ENCODE measurements at places on chromosomes 5 and 9. TPM values are rescaled to one million over a fixed set of nuclear protein-coding genes. Genes with fewer than 3 reads are reported as not detected.
A peak's percentile ranks its signal among the peaks of the same experiment; 100 is the strongest.

GRCh38 chr9:129949821-129950220 is 93.2 kb downstream of the FNBP1 start:
- DNase-seq = no peak

GRCh38 chr9:135821116-135821515 is 86.2 kb downstream of the CAMSAP1 start:
- DNase-seq = no peak

GRCh38 chr5:33409435-33410170 is 31.2 kb upstream of the TARS1 start:
- no peak for DNase-seq

GRCh38 chr9:109198736-109199382 is 31.8 kb upstream of the FRRS1L start:
- no peak for DNase-seq

- DNase-seq = no peak
Observed at GRCh38 chr9:76921165-76921564, 15.3 kb upstream of the PRUNE2 start.

GRCh38 chr5:90037646-90038045 is 371.9 kb downstream of the CETN3 start:
- DNase-seq = no peak

GRCh38 chr9:133274236-133275104 is 531 bp downstream of the ABO start:
- DNase-seq = no peak

DNA sequence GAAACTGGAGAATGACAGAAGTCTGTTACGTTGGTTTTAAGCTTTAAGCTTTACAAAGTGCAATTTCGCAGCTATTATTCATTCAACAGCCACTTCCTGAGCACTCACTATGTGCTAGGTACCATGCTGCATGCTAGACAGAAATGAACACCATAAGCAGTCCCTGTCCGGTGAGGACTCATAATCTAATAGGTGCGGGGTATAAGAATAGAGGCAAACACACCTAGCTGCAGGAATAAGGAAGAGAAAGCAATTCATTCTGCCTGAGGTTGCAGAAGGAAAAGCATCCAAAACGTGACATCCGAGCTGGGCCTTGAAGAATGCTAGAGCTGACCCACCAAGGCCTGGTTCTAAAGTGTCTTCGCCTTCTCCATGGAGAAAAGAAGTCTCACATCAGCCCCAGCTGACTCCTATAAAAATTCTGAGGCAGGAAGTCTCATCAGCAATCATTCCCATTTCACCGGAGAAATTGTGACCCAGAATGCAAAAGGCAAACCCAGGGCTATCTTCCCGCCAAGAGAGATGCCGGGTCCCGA is 542 bp downstream of the FKBP15 start:
- DNase-seq = no peak

GRCh38 chr5:56202483-56202882 is 30.6 kb downstream of the ANKRD55 start:
- no peak for DNase-seq

GRCh38 chr9:123454361-123454760 is 98.4 kb downstream of the CRB2 start:
- DNase-seq = no peak

DNA sequence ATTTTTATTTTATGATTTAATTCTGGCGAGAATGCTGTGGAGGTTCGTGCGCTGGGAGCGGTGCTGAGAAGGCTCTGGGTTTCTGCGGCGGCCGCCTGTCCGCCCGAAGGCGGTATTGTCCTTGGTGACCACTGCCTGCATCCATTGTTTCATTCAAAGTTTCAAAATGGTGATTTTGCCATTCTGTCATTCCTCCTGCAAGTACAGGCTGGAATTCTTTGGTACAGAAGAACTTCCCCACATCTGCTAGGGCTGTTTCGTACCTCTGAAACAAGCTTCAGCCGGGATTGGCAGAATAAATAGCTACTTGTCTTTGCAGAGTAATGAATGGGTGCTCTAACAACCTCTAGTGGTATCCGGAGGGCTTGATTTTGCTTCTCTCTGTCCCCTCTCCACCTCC is 112.6 kb upstream of the CACNA1B start:
- DNase-seq = no peak

DNA sequence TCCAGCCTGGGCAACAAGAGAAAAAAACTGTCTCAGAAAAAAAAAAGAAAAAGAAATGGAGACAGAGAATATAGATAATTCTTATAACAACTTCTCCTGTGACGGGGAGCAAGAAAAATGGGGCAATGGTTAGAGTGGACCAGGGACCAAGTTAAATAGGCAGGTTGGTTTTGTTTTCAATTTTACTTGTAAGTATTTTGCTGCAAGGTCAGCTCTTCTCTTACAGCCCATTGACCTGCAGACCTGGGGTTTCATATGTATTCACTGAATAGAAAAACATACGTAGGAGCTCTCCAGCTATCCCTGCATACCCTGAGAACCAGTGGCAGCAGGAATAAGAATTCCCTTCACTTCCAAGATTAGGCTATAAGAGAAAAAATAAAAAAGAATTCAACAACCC is 29.2 kb upstream of the IL13 start:
- DNase-seq = no peak

GRCh38 chr5:174327317-174327864 is 281.9 kb downstream of the NSG2 start:
- peak; percentile 19 for DNase-seq

GRCh38 chr5:172721455-172722326 is 49.3 kb downstream of the DUSP1 start:
- DNase-seq = no peak

DNA sequence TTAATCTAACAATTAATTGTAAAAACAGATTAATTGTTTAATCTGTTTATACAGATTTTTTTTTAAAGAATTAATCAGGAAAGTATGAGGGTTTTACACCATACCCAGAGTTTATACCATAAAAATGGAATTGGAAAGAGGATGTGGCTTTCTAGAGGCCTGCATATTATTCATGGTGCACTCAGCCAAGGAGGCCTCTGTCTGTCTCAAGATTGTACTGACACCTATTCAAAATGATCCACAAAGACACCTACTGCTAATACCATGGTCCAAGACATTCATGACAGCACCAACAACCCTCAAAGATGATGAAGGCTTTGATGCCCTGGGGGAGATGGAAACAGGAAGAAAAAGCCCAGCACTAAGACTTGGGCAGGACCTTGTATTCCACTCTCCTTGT is 58.1 kb upstream of the MAST4 start:
- DNase-seq = no peak

GRCh38 chr5:130198927-130199326 is 294.7 kb downstream of the CHSY3 start:
- no peak for DNase-seq

DNA sequence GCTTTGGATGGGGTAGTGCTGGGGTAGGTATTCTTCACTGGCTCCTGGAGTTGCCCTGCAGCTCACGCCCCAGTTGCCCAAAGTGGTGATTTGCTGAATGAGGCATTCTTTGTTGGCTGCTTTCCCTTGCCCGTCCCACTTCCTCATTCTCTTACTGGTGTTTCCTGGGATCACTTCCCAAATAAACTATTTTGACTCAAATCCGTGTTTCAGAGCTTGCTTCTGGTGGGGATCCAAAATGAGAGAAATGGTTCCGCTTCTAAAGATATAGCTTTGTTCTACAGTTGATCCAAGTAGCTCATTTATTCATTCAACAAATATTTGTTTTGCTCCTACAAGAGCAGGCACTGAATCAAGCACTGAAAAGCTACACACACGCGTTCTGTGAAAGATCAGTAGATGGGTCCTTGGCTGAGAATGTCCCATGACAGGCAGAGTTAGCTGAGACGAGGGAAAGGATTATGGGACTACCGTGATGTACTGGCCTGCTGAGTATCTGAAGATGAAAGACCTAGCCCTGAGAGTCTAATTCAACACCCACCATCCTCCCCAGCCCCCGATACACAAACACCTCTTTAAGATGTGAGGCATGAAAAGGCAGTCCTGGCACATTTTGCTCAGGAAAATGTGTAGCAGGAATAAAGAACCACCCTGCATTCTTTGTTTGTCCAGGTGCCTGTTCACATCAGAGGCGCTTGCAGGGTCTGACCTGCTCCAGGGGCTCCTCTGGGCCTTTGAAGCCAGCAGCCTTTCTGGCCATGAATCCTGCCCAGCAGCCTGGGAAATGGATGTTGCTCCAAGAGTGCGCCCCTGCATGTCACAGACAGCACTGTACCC is 143.1 kb upstream of the RANBP3L start:
- DNase-seq = no peak

GRCh38 chr5:132445930-132446329 is 44.6 kb downstream of the IRF1 start:
- no peak for DNase-seq

- DNase-seq = no peak
Observed at GRCh38 chr5:115170134-115170928, 623 bp upstream of the TRIM36 start.

Gene PCDHGA5
- total RNA-seq = 0.58 TPM

- DNase-seq = no peak
Observed at GRCh38 chr5:122252319-122252718, 59.7 kb upstream of the SNCAIP start.

DNA sequence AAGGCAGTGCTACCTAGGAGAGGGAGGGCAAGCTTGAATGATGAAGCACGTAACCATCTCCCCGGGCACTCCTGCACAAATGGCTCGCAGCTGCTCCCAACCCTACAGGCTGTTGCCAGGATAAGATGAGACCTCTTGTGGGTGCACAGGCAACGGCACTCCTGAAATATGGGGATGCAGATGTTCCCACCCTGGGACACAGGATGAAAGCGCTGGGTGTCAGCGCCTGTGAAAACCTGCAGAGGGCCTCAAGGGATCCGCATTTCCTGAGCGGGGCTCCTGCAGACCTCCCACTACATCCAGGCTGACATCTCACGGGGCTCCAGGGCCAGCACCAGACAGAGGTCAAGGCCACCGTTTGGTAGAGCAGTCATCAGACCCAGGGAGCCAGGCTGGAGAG is 60.7 kb downstream of the SMIM23 start:
- no peak for DNase-seq

Gene BHMT2
- total RNA-seq = 3.7 TPM

- no peak for DNase-seq
Observed at GRCh38 chr5:167247816-167248215, 1043.6 kb upstream of the WWC1 start.

Gene ARL10
- total RNA-seq = 8.8 TPM

DNA sequence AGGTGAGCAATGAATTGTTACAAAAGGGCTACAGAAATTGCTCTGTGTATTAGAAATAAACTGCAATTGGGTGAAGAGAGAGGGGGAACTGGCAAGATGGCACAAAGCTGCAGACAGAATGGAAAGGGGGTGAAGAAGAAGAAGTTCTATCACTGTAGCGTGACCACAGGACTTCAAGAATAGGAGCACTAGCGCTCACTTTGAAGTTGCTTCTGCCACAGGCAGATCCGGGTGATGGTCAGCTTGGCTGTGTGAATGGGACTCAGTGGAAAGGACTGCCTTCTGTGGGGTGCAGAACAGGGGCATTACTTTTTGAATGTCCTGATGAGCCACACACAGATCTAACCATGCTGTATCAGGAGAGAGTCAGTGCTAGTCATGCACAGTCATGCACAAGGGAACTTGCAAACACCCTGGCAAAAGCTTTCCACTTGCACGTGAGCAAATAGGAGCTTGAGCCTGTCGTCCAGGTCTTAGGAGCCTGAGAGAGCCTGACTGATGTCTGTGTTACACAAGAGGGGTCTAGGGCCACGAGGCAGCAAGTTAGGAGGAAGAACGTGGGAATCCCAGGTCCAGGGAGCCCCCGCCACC is 16.3 kb downstream of the IL5 start:
- no peak for DNase-seq

Gene SLC44A1
- total RNA-seq = 16.5 TPM

GRCh38 chr9:107467416-107467815 is 22.2 kb downstream of the KLF4 start:
- no peak for DNase-seq

- no peak for DNase-seq
Observed at GRCh38 chr9:120395376-120395775, 184.6 kb downstream of the CDK5RAP2 start.

Gene SLC35D2
- total RNA-seq = 50.4 TPM

- no peak for DNase-seq
Observed at GRCh38 chr9:98329281-98329680, 73.8 kb upstream of the TBC1D2 start.

DNA sequence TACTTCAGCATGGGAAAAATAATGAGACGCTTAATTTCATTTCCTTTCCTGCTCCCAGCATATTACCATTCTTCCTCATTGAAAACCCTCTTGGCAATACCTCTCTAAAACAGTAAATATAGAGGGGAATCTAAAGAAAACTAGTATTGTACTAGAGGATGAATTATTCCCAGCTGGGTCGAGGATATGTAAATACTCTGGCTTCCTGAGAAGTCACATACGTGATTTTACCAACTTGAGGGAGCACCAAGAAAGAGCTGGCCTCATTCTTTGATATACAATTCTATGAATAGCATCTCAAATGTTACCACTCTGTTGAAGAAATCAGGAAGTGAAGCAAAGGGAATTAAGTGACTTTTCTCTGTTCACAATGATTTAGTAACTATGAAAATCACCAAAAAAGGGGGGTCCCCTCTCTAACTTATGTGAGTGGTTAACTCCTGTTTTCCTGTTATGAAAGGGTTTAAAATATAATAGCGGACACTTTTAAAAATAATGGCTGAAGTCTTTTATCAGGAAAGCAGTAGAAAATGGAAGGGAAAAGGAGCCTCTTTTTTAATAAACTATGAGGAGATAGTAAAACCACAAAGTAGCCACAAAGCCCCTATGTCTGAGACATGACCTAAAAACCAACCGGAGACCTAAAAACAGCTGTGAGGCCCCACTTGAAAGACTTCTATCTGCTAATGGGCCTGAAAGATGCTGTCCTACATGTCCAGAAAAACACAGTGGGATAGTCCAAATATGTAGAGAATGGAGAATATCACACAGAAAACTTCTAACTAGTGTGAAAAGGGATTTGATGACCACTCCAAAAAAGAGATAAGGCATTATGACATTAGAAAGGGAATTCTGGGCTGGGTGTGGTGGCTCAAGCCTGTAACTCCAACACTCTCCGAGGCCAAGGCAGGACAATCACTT is 42.6 kb downstream of the LPAR1 start:
- DNase-seq = no peak

Gene NIM1K
- total RNA-seq = 0.21 TPM

DNA sequence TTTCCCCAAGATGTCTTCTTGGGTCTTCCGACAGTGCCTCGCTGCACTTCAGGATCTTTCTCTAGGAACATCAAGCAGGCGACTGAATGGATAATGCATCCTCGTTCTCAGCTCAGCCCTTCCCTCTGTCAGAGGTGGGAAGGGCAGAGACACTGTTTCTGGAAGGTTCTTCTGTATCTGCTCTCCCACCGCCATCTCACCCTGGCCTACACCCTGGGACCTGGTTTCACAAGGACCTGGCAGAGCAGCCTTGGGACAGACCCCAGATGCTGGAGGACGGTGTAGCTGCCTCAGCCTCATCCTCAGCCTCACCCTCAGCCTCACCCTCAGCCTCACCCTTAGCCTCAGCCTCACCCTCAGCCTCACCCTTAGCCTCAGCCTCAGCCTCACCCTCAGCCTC is 18.5 kb downstream of the MRPL36 start:
- DNase-seq = no peak

All from kidney epithelial cell (primary cell).